ENCODE measurements at places on chromosomes 16 and 17. TPM values are rescaled to one million over a fixed set of nuclear protein-coding genes. Genes with fewer than 3 reads are reported as not detected.

The EARS2 gene
- 21.0 TPM for total RNA-seq

The STARD3 gene
- 72.1 TPM for total RNA-seq

DNA sequence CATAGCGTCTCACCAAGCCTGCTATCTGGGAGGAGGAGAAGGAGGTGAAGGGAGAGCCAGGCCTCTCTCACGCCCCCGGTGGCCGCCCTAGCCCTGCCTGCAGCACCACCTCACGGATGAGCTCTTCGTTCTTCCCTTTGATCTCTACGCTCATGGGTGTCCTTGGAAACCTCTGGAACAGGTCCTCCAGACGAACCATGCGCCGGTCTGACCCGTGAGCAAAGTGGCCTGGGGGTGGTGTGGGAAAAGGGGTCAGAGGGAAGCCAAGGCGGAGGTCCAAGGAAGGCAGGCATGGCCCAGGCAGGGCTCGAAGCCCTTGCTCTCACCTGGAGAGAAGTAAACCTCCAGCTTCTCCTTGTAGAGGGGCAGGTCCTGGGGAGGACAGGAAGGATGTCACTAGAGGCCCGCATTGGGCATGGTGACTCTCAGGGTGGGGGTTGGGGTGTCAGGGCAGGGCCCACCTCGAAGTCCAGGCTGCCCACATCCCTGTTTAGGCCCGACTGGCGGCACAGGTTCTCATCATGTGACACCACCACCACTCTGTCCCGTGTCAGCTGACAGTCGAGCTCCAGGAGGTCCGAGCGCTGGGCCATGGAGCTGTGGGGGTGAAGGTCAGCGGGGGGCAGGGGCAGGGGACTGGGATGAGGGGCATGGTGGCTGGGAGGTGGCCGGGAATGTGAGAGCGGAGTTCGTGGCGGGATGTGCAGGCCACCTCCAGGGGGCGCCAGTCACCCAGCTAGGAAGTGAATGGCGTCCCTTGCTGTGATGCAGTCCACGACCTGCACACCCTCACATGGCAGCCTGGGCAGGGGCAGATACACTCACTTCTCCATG is 923 bp downstream of the GDPD3 start:
- H3K27ac ChIP-seq = no peak overlapping the region
- no peaks in the 10 kb centered on the region for H3K27me3 ChIP-seq
- H3K4me1 ChIP-seq = peaks cover 37% of the 10 kb centered on the region
- DNase-seq = peak; percentile 76

DNA sequence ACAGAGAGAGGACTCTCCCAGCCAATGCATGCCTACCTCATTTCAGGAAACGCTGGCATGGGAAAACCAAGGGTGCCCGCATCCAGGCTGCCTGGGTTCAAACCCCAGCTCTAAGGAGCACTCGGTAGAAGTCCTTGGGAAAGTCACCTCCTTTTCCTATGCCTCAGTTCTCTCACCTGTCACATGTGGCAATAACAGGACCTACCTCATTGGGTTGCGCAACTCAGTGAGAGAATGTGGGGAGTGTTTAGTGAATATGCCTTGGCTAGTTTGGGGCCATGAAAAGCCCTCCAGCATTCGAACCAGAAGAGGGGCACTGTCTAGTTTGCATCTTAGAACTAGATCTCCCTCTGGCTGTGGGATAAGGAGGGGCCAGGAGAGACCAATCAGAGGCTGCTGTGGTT is 9.0 kb upstream of the NXPH3 start:
- H3K4me3 ChIP-seq = no peak overlapping the region
- H3K27me3 ChIP-seq = no peaks in the 10 kb centered on the region
- peaks cover 55% of the 10 kb centered on the region for H3K4me1 ChIP-seq
- peak overlapping the region; percentile 74 for H3K27ac ChIP-seq

DNA sequence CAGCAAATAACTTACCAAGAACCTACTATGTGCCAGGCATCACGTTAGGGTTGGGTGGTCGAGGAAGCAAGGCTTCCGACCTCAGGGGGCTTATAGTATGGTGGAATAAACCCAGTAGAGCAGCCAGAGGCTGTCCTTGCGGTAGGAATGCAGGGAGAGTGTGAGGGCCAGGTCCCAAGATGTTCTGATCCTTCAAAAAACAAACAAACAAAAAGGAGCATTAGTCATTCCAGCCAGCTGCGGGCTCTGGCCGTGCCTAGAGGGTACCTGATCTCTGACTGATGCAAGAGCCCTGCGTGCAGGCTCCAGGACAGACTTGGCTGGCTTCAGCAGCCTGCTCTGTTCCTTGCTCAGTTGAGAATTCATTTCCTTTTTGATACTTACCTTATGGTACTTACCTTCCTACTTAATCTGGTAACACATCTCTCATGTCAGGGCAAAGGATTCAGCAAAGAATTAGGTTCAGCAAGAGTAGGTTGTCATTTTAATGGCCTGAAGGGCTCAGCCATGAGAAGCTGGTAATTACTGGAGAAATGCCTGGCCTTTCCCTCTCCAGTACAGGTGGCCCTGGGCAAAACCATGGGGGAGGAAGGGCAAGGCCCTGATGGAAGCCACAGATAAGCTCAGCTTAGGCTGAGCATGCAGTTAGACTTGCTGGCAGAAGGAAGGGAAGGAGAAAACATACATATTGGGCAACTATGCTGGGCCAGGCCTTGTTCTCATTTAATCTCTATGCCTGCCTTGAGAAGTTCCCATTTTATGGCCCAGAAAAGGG is 18.4 kb downstream of the CYB5D2 start:
- H3K27ac ChIP-seq = peak overlapping the region; percentile 21
- H3K36me3 ChIP-seq = peaks cover 91% of the 10 kb centered on the region
- DNase-seq = no peak
- peaks cover 6% of the 10 kb centered on the region for H3K4me1 ChIP-seq
- H3K27me3 ChIP-seq = no peaks in the 10 kb centered on the region

- no peaks in the 10 kb centered on the region for H3K27me3 ChIP-seq
- H3K36me3 ChIP-seq = no peaks in the 10 kb centered on the region
- peak overlapping the region; percentile 74 for H3K27ac ChIP-seq
- peak; percentile 85 for DNase-seq
- peaks cover 24% of the 10 kb centered on the region for H3K4me1 ChIP-seq
These were observed 22.7 kb downstream of the CYTH1 start for GRCh38 chr17:78759203-78759968.

GRCh38 chr16:5036228-5037156 is 2.8 kb upstream of the NAGPA start:
- H3K27ac ChIP-seq = peak overlapping the region; percentile 84
- H3K27me3 ChIP-seq = no peaks in the 10 kb centered on the region
- H3K36me3 ChIP-seq = no peaks in the 10 kb centered on the region

- no peaks in the 10 kb centered on the region for H3K27me3 ChIP-seq
- no peaks in the 10 kb centered on the region for H3K4me1 ChIP-seq
- DNase-seq = no peak
- H3K27ac ChIP-seq = no peak overlapping the region
These were observed 35.6 kb upstream of the ENDOV start for GRCh38 chr17:80379348-80379747.

DNA sequence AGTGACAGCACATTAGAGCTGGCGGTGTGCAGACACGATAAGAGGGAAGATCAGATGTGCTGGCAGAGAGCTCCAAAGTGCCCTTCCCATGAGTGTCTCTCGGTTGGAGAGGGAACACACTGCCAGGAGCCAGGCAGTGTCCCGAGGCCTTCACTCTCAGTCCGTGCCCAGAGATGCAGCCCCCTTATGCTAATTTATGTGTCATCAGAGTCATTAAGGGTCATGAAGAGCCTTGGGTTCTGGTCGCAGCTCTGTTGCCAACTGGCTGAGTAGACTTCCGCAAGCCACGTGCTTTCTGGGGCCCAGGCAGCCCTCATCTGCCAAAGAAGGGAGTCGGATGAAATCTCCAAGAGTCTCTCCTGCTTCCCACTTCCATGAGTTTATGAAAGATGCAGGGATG is 232.5 kb downstream of the MSI2 start:
- no peaks in the 10 kb centered on the region for H3K27me3 ChIP-seq
- H3K27ac ChIP-seq = no peak overlapping the region
- no peaks in the 10 kb centered on the region for H3K4me1 ChIP-seq
- DNase-seq = no peak
- no peaks in the 10 kb centered on the region for H3K36me3 ChIP-seq
- H3K4me3 ChIP-seq = no peak overlapping the region

All from stomach (tissue), 19 donors.